Gastroesophageal sphincter (tissue), 4 donors: ENCODE measurements at places on chromosomes 12 and 14.
A peak's percentile ranks its signal among the peaks of the same experiment; 100 is the strongest.

- no peak for ATAC-seq
Observed at GRCh38 chr12:28550757-28551704, 360.8 kb downstream of the CCDC91 start.

- ATAC-seq: no peak
Observed at GRCh38 chr14:85063747-85064146, 466.2 kb upstream of the FLRT2 start.

- no peak for ATAC-seq
Observed at GRCh38 chr14:54116972-54117371, 160.3 kb upstream of the BMP4 start.

- ATAC-seq: peak; percentile 65
Observed at GRCh38 chr14:67666750-67667449, 7.5 kb downstream of the VTI1B start.

- ATAC-seq: no peak
Observed at GRCh38 chr12:115209230-115209629, 525.3 kb upstream of the TBX3 start.
